ENCODE measurements at places on chromosomes 1 and 21.
A peak's percentile ranks its signal among the peaks of the same experiment; 100 is the strongest.

DNA sequence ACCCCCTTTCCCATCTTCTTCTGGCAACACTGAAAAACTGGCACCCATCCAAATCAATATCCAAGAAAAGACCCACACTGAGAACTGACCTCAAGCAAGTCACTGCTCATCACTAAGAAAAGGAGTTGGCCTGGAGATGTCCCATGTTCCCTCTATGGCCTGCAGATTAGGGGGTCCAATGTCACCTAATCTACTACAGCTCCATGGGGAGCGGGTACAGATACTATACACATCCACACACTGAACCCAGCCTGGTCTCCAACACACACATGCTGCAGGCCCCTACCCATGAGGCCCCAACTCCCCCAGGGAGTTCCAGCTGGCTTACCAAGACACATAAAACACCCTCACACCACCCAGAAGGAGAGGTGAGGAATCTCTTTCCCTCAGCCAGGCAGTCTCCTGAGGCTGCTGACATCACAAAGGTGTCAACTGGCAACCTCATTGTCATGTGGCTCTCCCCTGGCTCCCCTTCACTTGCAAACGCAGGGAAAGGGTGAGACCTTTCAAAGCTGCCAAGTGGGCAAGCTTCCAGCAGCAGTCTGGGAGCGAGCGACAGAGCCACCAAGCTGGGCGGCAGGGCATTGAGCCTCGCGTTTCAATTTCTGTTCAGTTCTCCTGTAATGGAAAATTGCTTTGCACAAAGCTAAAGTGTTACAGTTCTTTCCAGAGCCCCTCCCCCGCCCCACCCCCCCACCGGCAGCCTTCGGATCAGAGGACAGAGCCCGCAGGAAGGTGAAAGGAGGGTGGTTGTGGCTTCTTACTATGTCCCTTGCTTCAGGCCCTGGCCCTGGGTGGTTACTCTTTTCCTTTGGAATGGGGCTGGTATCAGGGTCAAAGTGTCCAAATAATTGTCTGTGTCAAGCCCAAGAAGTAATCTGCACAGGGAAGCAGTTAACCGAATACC, at the start of gene LRRC52:
TSS of gene LRRC52 (plus strand) at position 469 of the 907 bp plus-strand sequence. CDS start at position 766, 297 bp downstream.
- DNase-seq: no peak

- DNase-seq: no peak
Observed at GRCh38 chr1:20380175-20380574, 89.5 kb downstream of the VWA5B1 start.

GRCh38 chr1:15123925-15124324, 29.6 kb upstream of the TMEM51 start:
- no peak for DNase-seq

DNA sequence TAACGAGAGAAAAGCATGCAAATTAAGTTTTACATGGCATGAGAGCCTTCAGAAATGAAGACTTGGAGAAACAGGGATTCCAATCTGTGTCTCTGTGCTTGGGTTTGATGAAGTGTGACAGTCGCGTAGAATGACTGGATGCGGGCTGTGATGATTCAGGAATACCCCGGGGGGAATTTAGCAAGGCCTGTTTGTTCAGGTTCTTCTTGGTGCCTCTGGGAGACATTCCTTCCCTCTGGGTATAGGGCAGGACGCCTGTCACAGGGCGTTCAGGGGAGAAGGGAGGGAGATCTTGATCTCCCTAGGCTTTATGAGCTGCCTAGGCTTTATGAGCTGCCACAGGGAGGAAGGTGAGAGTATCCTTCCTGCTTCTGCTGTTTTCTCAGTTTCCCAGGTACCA, 36.6 kb downstream of the DOP1B start:
- peak; percentile 30 for DNase-seq

DNA sequence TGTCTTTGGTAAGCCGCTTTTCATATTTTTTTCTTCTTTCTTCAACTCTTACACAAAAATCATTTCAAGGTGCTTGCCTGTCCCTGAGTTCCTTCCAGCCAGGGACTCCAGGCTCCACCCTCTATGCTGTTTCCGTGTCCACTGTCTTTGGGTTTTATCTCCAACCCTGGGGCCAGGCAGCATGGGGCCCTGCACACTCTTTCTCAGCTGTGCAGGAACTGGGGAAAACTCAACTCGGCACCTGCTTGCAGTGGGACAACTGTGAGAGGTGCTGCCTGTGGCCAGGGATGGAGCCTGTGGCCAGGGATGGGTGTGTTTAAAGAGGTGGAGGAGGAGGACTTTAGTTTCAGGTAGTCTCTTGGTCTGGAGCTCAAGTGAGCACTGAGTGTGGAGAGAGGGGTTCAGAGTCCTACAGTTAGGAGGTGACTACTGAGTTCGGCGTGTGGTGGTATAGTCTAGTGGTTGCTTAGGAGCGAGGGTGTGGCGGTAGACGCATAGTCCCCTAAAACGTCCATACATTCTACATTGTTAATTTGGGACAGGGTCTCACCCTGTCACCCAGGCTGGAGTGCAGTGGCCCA, 13.4 kb downstream of the TNFRSF8 start:
- no peak for DNase-seq

GRCh38 chr1:156814571-156815260, 1.9 kb downstream of the SH2D2A start:
- no peak for DNase-seq

GRCh38 chr1:28078262-28078661, 10.1 kb downstream of the EYA3 start:
- DNase-seq: no peak

DNA sequence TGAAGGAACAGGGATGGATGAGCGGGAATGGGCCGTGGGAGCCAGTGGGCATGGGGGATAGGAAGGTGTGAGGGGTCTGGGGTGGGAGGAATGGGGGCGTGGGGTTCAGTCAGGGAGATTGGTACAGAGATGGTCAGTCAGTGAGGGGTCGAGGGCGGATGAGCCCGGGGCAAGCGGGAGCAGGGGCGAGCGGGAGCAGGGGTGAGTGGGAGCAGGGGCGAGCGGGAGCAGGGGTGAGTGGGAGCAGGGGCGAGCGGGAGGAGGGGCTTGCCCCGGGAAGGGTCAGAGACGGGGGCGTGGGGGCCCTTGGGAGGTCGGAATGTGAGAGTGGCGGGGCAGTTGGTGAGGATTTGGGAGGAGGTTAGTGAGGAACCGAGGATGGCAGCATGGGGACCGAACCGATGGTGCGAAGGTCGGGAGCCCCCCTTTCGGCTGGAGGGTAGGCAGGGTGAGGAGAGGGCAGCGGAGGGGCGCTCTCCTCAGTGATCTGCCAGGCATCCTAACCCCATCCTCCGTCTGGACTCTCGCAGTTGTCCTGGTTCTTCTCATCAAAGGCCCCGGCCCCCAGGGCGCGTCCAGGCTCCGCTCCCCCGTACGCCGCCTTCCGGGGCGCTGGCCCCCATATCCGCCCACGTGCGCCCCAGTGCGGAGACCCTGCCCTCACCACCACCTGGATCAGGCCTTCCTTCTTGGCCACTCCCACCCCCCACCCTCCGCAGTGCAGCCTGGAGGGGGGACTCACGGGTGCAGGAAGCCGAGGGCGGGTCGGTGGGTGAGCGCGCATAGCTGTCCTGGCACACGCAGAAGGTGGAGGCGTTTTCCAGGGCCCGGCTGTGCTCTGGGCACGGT, 11.2 kb downstream of the EPHA10 start:
- DNase-seq: no peak

GRCh38 chr1:192566657-192567056, 8.9 kb upstream of the RGS1 start:
- DNase-seq: no peak

DNA sequence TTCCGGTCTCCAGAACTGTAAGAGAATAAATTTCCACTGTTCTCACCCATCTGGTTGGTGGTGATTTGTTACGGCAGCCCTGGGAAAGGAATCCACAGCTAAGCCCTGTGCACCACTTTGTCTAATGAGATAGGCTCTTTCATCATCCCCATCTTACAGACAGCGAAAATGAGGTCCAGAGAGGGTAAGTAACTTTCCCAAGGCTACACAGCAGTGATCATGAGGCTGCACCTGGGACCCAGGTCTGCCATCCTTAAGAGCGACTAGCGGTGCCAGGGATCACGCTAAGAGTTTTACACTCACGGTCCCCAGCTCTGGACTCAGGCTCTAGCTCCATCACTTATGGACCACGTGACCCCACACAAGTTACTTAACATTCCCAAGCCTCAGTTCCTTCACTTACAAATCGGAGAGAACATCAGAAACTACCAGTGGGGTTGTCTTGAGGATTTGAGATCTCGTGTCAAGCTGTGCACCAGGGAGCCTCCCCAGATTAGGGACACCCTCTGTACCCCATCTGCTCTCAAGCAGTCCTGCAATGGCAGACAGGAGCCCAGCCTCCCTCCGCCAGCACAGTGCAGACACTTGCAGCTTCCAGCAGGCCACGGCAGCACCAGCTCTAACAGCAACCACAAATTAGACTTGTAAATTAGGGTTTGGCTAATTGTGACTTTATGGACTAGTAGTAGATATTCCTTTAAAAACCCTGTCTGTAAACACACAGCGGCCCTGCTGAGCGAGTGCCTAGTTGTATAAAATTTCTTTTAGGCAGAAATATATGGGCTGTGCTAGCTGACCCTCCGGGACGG, 87.3 kb downstream of the DISP3 start:
- no peak for DNase-seq

DNA sequence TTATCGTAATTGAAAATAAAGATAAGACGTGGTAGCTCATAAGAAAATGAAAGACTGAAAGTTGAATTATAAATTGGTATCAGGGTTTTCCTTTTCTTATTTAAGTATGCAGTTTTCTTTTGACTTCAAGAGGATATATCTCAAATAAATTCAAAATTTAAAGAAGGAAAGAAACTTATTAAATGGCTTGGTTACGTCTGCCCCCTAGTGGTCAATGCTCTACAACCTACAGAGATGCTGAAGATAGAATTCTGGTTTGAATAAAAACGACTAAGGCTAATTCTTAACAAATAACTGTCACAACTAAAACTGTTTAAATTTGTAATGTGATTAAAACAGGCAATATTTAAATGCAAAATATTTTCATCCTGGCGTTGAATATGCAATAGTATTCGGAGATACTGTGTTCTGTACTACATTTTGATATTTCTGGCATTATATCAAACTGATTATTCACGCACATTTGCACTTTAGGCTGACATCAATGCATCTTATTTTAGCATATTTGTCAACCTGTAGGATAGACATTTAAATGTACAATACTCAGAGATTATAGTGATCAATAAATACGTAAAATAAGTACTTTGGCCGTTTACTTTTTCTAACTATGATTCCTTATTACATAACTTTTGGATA, 26.8 kb downstream of the IFI44 start:
- DNase-seq: no peak

GRCh38 chr1:115722221-115722620, 46.3 kb downstream of the CASQ2 start:
- DNase-seq: no peak

- DNase-seq: no peak
Observed at GRCh38 chr21:44943686-44944550, 4.1 kb downstream of the SLX9 start.

DNA sequence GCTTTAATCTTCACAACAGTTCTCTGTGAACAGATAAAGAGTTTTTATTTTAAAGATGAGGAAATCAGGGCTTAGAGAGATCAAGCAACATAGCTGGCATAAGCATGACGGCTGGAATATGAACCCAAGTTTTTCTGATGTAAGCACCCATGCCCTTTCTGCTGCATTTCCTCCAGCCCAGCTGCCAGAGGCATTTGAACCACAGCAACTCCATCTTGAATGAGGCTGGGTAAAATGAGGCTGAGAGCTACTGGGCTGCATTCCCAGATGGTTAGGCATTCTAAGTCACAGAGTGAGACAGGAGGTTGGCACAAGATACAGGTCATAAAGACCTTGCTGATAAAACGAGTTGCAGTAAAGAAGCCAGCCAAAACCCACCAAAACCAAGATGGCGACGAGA, 90.0 kb downstream of the WDR64 start:
- no peak for DNase-seq

DNA sequence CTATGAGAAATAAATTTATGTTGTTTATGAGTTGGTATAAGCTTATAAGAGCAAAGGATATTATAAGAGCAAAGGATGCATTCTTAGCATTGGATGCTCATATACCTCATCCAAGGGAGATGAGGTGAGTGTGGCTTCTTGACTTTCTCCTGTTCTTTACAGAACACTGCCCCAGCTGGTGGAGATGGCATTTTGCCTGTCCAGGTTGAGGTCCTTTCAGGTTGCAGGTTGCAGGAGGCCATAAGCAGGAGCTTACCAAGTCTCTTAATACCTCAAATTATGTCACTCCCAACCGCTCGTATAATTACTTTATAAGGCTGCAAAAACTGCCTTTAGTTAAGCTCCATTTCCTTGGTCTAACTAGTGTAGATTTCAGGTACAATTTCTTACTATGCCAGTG, 66.7 kb downstream of the RPE65 start:
- DNase-seq: no peak

GRCh38 chr1:183466781-183467180, 5.5 kb upstream of the SMG7 start:
- no peak for DNase-seq

- DNase-seq: no peak
Observed at GRCh38 chr1:11384170-11384554, 94.8 kb upstream of the DISP3 start.

DNA sequence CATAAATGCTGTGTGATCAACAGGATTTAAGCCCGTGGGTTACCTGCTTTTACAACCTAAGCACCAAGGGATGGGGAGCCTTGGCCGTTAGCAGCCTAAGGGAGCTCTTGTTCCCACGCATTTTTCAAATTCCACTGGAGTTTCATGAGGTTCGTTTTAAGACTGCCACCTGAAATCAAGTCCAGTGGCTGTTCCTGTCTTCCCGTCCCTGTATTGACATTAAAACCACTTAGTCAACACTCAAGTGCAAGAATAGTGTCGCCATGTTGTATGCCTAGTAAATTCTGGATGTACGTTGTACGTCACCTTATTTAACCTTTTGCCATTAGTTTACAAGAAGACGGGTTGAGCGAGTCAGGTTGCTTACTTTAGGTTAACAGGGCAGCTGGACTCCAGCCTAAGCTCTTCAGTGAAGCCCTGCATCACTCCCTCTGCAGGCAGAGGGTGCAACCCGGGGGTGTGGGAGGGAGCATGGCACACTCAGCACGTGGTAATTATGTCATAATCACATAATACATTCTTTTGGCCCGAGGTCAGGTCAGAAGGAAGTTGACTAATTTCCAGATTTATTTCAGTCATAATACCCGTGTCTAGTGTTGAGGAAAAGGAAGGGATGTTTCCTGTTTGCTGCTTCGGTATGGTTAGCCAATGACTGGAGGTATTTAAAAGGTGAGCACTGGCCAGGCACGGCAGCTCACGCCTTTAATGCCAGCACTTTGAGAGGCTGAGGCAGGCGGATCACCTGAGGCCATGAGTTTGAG, 42.5 kb downstream of the CNST start:
- peak; percentile 79 for DNase-seq

GRCh38 chr1:236741753-236742152, 53.3 kb upstream of the MTR start:
- DNase-seq: no peak

GRCh38 chr1:182629499-182630096, 25.4 kb upstream of the RGS16 start:
- DNase-seq: no peak

- no peak for DNase-seq
Observed at GRCh38 chr1:92743221-92743620, 41.7 kb downstream of the EVI5 start.

GRCh38 chr1:226535666-226536065, 12.9 kb upstream of the STUM start:
- DNase-seq: no peak

- DNase-seq: no peak
Observed at GRCh38 chr1:17857996-17858395, 102.9 kb downstream of the ACTL8 start.

All from lower leg skin (tissue), 4 donors.